ENCODE measurements at places on chromosomes 4 and X.

DNA sequence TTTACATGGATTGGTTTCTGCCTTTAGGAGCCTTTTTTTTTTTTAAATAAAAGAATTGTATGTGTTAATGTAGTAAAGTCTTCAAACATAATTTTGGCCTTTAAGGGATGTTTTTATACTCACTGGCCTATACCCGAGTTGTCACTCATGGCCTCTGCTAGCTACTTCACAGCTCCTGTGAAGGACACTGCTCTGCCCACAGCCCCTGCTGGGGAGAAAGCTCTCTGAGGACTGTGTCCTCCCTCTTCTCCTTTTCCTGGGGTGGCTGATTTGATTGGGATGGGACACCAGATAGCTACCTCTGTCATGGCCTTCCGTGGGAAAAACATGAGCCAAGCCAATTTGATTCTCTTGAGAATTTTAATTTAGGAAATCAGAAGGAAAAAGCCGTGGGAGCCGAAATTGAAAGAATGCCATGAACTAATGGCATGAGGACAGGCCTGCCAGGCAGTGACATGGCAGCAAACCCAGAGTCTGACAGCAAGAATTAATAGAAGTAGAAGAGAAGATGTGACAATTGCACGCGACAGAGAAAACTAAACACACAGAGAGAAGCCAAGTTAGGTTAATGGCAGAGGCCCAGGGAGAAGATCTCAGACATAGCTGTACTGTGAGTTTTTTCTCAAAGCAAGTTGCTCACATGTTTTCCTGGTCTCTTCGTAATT, 81.4 kb downstream of the ARHGAP10 start:
- no peak for DNase-seq

DNA sequence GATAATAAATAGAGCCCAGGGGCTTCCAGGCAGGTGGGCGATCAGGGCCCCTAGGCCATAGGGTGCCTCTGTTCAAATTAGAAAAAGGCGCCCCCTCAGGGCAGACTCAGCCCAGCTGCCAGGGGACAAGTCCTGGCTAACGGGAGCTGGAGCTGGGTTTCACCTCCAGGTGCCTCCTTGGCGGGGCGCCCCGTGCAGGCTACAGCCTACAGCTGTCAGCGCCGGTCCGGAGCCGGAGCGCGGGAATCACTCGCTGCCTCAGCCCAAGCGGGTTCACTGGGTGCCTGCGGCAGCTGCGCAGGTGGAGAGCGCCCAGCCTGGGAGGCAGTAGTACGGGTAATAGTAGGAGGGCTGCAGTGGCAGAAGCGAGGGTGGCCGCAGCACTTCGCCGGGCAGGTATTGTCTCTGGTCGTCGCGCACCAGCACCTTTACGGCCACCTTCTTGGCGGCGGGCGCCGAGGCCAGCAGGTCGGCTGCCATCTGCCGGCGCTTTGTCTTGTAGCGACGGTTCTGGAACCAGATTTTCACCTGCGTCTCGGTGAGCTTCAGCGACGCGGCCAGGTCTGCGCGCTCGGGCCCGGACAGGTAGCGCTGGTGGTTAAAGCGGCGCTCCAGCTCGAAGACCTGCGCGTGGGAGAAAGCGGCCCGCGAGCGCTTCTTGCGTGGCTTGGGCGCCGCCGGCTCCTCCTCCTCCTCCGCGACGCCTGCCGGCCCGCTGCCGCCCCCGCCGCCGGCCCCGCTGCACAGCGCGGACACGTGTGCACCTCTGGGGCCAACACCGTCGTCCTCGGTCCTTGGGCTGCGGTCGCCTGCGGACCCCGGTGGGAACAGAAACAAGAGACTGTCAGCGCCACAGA, 2.4 kb downstream of the NKX3-2 start:
- DNase-seq: no peak

DNA sequence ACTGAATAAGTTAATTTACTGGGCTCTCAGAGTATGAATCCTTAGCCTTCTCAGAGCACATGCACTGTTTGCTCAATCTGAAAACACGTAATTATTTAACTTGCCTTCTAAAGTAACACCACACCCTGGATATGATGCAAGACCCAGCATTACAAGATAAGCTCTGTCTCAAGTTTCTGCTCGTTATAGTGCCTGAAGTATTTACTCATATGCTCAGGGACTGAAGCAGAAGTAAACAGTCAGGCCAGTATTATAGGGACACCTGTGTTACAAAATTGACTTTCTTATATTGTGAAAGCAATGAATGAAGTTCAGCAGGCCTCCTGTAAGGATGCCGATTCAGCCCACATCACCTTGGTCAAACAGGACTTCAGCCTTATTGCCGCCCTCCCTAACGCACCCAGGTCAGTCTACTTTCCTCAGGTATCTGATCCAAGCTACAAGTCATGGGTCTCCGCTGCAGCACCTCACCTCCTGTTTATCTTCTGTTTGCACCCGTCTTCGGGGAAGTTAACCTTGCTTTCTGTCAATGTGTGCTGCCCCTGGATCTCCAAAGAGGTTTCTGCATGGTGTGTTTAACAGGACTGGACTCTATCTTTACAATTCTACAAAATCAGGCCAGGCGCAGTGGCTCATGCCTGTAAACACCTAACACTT, 42.8 kb upstream of the KLF3 start:
- no peak for DNase-seq

DNA sequence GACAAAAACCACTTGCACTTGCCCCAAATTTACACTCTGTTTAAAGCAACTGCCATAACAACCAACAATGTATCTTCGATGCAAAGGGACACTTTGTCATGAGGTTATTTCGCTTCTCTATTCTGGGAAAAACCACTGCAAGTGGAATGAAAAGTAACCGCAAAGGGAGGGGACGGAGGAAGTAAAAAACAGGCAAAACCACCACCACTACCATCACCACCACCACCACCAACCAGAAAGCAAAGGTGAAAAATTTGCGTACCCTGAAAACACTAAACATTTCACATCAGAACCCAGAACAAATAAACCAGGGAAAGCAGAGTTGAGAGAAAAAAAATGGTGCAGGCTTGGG, 1.2 kb upstream of the N4BP2 start:
- no peak for DNase-seq

DNA sequence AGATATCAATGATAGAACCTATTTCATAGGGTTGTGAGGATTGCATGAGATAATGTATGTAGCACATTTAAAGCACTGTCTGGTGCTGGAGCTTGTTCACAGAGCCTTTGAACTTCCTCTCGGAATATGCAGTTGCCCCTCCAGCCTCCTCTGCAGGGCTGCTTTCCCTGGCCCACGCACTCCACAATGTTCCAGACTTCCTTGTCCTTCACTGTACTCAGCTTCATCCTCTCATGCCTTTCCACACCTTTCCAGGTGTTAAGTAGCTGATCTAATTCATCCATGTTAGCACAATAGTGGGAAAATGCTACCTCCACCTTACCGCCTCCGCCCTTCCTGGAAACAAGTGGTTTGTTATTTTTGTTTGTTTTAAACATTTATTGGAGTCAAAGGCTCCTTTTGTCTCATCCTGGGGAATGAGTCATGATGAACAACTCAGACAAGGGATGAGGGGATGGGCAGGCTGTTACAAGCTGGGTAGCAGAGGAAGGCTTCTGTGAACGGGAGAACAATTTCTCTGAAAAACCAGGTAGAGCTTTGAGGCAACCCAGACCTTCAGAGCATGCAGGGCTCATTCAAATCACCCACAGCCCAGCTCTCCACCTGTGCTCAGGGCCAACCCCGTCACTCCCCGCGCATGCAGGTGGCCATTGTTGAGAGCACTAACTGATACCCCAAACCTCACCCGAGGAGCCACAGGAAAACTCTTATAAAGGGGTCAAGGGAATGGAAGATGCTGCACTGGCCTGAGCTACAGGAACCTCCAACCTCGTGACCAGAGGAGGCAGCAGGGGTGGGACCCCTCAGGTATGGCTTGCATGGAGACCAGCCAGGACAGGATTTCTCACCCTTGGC, 84.9 kb upstream of the TBL1X start:
- DNase-seq: no peak

- DNase-seq: no peak
Observed at GRCh38 chr4:79626611-79627010, 218.6 kb upstream of the GK2 start.

GRCh38 chr4:175953960-175954521, 111.6 kb upstream of the WDR17 start:
- DNase-seq: no peak

- DNase-seq: no peak
Observed at GRCh38 chrX:122982521-122982920, 201.6 kb upstream of the GRIA3 start.

- no peak for DNase-seq
Observed at GRCh38 chrX:48883729-48884128, 13.8 kb downstream of the TIMM17B start.

DNA sequence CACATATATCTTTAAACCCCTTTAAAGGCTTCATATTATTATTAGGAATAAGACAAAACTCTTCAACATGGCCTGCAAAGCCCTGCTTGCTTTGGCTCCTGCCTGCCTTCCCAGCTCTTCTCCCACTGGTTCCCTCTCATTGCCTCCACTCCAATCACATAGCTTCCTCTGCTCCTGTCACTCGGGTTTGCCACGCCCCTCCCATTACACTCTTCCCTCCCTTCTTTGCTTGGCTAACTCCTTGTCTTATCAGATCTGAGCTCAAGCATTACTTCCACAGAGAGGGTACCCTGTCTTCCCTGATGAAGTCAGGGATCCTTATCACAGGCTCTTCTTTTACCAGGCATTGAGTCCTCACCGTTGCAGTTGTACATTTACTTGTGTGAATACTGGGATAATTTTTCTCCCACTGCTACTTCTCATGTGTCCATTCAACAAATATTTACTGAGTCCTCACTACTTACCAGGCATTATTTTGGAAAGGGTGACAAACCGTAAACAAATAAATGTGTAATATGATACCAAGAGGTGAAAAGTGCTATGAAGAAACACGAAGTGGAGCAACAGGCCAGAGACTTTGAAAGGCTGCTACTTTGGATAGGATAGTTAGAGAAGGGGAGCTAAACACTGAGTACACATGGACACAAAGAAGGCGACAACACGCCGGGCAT, 3.2 kb upstream of the VGLL1 start:
- no peak for DNase-seq

DNA sequence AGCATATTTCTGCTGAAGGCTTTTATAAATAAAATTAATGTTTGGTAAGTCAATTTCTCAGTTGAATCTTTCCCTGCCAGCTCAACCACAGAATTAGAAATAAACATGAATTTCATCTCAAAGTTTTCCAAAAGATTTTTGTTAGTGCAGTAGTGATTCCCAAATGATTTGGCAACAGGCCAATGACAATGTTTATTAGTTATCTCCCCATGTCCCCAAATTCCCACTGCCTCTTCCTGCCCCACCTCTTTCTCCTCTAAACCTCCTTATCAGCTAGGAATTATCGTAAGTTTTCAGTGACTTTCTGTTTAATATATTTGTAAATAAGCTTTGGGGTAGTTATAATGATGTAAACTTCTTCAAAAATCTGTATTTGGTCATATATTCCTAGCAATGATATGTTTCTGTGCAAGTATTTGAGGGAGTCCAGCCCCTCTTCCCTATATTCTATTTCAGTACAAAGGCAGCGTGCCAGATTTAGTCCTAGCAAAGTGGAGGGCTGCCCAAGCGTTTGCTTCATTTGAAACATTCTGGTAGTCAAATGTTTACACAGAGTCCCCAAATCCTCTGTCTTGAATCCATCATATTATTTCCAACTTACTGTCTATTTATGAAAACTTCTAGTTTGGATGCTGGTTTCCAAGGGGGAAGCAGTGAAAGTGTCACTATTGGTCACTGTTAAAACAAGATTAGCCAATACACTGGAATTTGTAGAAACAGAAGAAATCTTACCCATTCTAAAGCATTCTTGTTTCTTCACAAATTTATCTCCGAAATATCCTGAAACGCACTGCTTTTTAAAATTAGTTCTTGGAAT, 33.7 kb upstream of the ANKRD50 start:
- DNase-seq: peak; percentile 67

DNA sequence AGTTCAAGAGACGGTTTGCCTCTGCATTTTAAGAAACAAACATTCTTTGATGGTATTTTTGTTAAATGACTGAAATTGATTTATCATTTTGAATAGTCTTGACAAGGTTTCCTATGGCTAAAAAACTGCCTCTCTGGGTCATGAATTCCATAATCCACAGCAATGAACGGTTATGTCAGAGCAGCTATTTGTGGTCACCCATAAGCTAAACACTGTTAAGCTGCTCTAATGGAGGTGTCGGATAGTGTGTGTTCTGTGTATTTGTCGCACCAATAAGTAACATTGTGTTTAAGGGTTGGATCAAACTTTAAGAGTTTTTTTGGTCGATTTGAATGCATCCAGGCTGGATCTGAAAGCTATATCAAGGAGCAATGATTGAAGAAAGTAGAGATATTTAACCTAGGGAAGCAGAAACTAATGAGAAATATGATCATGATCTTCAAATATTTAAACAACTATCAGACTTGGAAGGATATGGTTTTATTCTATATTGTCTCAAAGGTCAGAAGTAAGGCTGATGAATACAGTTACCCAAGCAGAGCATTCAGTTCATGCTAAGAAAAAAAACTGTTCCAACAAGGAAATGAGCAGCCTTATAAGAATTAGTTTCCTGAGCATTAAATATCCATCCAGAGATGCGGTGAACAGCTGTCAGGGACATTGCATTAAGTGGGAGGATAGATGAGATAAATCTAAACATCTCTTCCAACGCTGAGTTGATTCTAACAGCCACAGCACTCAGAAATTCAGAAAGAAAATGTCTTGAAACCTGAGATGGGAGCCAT, 232.3 kb upstream of the RPS6KA3 start:
- DNase-seq: no peak

DNA sequence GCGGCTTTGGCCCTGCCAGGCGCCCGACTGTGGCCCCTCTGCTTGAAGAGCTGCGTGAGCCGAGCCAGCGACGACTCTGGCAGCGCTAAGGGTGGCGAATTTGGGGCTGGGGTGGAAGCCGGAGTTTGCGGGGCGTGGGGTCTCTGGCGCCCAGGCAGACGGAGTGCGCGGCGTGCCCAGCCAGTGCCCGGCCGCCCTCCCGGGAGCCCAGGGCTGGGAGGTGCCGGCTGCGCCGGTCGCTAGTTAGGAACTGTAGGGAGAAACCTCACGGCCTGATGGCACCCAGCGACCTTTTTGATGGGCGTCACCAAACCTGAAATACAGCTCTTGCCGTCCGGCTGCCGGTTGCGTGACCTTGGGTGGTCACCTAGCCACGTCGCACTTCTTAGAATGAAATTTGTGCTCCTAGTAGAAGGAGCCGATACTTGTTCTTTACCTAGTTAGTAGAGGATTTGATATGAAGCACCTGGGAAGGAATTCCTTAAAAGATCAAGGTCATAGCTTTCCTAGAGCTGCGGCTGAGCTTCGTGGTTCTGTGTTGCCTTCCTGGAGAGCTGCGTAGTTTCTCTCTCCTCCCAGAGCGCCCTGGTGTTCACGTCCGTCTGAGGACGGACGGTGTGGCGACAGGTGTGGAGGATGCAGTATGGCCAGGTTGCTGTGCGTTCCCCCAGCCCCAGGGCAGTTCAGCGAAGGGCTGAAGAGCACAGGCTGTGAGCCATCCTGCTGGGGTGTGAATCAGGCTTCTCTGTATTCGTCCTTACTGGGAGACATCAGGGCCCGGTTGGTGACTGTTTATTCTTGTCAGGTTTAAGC, 680 bp downstream of the MAEA start:
- DNase-seq: no peak

DNA sequence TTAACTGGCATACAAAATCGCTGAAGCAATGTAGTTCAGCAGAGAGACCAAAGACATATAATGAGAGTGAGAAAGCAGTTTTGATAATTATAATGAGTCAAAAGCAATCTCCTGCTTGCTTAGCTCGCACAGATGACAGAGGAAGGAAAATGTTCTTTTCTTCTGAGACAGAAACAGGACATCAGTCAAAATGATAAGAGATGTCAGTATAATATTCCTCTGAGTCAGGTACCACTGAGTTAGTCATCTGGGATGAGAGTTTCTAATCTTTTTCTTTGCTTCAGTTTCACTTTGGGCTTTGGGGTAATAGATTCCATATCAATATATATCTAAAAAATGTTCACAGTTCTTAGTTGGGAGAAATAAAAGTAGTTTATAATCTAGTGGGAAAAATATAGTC, 387.2 kb downstream of the PCDH7 start:
- no peak for DNase-seq

Measured in femur (tissue), 1 donor.